ENCODE measurements at places on chromosomes 16 and 17.

- peak; percentile 30 for DNase-seq
Observed at GRCh38 chr16:69105501-69106361, at the start of gene HAS3. Gene HAS3, plus strand, starts transcription at chr16:69105653. Its CDS starts 3,743 bp downstream, at chr16:69109396.

GRCh38 chr17:21680366-21680765, 12.0 kb upstream of the KCNJ18 start:
- no peak for DNase-seq

GRCh38 chr16:11276896-11277593, 765 bp upstream of the PRM2 start:
- no peak for DNase-seq

DNA sequence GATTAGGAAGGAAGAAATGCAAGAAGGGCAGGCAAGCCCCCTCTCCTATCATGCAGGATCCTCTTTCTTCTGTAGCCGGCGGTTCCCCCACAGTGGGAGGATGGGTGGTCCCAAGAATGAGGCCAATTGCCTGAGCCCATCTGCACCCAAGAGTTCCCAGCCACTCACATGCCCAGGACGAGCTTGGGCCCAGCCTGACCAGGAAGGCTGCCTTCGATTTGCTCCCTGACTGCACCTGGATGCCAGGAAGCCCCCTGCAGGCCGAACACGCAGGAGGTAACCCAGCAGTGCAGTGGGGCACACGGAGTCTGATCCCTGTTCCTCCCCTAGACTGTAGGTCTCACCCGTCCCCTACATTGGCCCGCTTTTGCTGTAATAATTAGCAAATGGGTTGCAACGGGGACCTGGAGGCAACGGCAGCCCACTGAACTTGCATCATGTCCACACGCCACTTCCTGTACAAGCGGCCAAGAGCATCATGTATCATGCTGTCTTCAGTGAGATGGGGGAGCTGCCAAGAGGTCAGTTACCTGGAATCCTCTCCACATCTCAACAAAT, 67.5 kb downstream of the AMFR start:
- DNase-seq, result no peak

DNA sequence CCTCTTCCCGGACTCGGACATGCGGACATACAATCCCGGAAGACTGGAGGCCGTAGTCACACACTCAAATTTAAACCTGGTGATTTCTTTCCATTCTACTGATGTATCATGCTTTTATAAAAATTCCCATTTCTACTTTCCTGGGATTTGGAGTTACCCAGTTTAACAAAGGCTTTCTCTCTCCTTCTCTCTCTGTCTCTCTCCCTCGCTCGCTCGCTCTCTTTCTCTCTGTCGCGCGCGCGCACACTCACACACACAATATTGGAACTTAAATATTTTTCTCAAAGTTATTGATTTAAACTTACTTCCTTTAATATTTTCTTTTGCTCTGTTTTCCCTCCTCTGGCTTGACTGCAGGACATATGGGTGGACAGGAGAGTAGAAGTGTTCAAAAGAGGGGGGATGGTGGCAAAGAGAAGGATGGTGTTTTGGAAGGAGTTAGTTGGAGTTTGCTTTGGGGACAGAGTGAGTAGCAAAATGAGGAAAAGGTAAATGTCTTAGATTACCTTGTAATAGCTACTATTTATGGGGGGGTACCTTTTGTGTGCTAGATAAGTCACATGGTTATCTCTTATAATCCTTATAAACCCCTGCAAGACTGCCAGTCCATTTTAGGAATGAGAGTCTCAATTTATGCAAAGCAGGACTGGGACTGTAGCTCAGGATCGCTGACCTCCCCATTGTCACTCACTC, 878 bp upstream of the TRIM25 start:
- no peak for DNase-seq

GRCh38 chr16:87063543-87063942, 253.6 kb downstream of the C16orf95 start:
- DNase-seq, result no peak

- DNase-seq, result no peak
Observed at GRCh38 chr17:43517161-43517560, 29.0 kb downstream of the ETV4 start.

GRCh38 chr17:19883537-19884215, 15.9 kb upstream of the ULK2 start:
- DNase-seq, result no peak

- no peak for DNase-seq
Observed at GRCh38 chr17:42759982-42760651, 910 bp upstream of the RAMP2 start.

GRCh38 chr16:67694611-67695010, 24.5 kb downstream of the GFOD2 start:
- DNase-seq, result no peak

GRCh38 chr16:56779906-56780305, 50.0 kb downstream of the NUP93 start:
- DNase-seq, result no peak

DNA sequence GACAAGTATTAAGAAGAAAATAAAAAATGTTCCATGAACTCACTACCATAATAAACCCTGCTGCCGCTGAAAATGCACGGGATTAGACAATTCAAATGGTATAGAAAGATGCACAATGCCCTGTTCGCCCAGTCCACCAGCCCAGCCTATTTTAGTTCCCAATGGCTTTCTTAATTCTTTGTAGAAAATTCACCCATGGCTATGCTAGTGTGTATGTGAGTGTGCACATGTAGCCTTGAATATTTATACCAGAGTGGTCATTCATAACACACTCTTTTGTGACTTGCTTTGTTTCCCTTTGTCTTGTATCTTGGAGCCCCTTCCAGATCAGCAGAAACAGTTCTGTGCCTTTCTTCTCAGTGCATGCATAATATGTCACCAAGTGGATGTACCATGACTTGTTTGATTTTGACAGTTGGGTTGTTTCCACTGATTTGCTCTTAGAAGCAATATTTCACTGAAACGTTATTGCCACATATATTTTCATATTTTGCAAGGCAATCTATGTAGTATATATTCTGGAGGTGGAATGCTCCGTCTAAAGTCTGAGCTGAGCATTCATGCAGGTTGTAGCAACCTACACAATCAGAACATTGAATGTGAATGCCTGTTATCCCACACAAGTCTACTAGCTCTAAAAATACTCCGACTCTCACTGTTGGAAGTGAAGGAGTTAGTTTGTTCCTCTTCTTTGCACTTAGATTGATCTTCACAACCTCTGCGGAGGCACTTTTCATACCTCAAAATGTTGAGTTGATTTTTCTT, 383.0 kb upstream of the EEF2KMT start:
- no peak for DNase-seq

- no peak for DNase-seq
Observed at GRCh38 chr16:85857406-85857805, 41.6 kb upstream of the IRF8 start.

DNA sequence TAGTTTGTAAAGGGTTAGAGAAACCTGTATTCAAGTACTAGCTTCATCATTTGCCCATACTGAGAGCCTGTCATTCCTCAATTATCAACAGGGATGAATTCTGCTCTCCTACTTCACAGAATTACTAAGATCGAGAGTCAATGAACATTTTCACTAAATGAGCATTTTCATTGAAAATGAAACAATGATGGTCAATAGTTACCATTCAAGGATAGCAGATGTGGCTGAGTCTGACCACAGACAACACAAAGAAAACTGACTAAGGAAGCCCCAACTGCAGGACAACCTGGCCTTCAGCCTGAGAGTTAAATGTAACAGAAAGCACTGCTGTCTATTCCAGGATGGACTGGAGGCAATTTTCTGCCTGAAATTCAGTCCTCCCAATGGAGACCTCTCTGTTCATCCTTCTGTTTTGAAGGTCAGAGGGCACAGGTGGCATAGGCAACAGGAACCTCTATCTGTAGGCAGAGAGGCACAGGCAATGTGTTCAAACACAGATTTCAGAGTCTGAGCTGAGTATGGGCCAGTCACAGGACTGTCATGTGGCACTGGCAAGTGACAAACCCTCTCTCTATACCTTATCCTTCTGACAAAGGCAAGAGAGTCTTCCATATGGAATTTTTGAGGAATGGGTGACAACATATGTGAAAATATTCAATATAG, 19.5 kb downstream of the TRAF4 start:
- no peak for DNase-seq

DNA sequence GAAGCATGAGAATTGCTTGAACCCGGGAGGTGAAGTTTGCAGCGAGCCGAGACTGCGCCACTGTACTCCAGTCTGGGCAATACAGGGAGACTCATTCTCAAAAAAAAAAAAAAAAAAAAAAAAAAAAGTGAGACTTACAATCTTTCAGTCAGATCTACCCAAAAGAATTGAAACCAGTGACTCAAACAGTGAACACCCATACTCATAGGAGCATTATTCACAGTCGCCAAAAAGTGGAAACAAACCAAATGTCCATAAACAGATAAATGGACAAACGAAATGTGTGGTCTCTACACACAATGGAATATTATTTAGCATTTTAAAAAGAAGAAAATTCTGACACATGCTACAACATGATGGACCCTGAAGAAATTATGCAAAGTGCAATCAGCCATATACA, 9.1 kb upstream of the SCNN1B start:
- DNase-seq, result no peak

GRCh38 chr17:78490673-78491072, 86.5 kb downstream of the DNAH17 start:
- DNase-seq, result no peak

DNA sequence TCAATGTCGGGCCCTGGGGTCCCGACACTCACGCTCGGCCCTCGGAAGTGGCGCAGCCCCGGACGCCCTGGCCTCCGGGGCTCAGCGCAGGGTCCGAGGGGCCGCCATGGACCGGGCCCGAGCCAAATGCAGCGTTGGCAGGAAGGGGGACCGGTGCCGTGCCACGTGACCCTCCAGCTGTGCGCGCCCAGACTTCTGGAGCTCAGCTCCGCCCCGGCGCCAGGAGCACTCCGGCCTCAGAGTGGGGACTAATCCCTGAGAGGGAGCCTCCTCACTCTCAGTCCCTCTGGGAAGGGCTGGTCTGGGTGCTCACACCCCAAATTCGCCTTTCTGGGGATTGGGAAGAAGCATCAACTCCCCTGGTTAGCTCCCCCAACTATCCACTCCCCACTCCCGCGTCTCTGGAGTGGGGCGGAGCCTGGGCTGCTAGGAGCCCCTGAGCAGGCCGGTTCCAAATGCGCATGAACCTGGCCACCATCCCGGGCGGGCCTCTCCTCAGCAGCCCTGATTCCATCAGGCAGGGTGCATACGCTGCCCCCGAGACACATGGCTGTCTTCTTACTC, at the start of gene B3GNT9:
B3GNT9 (minus strand) TSS at position 166 of the 564 bp plus-strand sequence. CDS start 513 bp downstream, outside the sequence.
- no peak for DNase-seq

- no peak for DNase-seq
Observed at GRCh38 chr17:57106107-57106835, 21.2 kb downstream of the AKAP1 start.

DNA sequence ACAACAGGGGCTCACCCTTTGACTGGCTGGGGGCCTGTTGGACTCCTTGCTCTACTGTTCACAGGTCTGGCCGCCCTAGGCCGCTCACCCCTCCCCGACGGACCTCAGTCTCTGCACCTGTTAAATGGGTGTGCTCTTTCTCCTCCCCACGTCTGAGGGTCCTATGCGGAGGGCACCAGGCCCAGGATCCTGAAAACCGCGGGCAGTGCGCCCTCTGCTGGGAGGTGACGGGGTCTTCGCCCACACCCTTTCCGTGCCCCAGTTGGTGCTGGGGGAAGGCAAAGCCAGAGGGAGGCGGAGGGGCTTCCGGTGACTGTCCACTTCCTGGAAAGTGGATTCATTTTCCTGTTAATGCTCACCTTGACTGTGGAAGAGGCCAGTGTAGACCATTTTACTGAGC, 1010.9 kb downstream of the KCNJ18 start:
- no peak for DNase-seq

GRCh38 chr17:15942207-15942833, 2.6 kb upstream of the ADORA2B start:
- DNase-seq, result no peak

GRCh38 chr17:77569846-77570564, 388.5 kb upstream of the TNRC6C start:
- no peak for DNase-seq

DNA sequence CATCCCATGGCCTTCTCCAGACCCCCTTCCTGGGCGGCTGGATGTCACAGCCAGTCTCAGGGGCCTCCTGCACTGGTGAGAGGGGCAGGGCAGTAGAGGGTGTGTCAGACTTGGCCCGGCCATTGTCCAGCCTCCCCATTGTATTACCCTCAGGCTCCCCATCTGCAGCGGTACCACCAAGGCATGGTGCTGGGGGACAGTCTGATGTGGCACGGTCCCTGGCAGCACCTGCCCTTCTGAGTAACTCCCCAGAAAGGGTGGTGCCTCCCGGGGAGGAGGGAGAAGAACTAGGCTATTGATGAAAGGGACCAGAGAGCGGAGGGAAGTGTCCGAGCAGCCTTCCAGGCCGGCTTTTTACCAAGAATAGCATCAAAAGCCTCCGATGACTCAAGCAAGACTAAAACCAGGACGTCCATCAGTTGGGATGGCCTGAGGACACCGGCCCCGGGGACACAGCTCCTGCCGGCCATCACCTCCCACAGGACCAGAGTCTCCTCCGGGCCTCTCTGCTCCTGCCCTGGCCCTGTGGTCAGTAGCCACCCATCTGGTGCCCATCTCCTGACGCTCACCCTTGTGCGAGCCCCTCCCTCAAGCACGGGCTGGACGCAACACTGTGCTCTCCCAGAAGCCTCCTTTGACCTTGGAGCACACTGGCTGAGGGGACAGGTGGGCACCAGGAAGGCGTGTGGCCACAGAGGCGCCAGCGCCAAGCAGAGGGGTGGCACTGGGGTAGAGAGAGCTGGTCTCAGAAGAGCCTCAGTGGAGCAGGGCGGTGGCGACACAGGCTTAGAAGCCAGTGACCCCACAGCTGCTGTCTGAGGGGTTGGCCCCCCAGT, 5.8 kb upstream of the CPNE7 start:
- no peak for DNase-seq

DNA sequence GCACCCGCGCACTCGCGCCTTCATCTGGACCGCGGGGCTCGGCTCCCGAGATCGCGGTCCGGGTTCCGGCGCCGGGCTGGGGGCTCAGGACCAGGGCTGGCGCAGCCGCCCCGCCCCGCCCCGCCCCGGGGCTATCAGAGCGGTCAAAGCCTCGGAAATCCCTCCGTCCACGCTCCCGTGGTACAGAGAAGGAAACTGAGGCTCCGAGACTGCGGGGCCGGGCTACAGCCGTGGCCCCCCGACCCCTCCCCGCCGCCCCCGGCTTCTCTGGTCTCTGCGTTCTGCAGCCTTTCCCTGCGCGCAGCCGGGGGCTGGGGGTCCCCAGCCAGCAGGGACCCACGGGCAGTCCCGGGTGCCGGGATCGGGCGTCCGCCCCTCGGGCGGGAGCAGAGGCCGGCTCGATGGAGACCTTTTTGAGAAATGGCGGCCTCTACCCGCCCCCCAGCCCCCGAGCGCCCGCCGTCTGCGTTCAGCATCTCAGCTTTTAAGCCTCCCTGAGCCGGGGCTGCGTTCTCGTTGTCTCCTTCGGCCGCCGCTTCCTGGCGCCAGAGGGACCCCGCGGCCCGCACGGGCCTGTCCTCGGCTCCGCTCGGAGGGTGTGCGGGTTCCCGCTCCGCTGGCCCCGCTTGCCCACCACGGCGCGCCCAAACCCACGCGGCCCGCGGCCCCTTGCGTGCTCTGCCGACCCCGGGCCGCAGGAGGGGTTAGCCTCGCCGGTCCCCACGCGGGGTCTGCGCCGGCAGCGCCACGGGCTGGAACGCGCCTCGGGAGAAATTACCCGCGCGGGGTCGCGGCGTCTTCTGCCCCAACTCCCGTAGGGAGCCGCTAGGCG, 1.5 kb upstream of the NPTX1 start:
- DNase-seq, result peak; percentile 7

GRCh38 chr16:78704416-78704815, 605.0 kb downstream of the WWOX start:
- DNase-seq, result peak; percentile 10

GRCh38 chr17:56679777-56680422, 86.4 kb downstream of the NOG start:
- DNase-seq, result no peak

- DNase-seq, result no peak
Observed at GRCh38 chr16:72988569-72988968, 59.4 kb downstream of the ZFHX3 start.

All from NCI-H526 treated with DMSO at 0.1 percent for 48 hours (cell line).